ENCODE measurements at places on chromosomes 4 and X.
A peak's percentile ranks its signal among the peaks of the same experiment; 100 is the strongest.

DNA sequence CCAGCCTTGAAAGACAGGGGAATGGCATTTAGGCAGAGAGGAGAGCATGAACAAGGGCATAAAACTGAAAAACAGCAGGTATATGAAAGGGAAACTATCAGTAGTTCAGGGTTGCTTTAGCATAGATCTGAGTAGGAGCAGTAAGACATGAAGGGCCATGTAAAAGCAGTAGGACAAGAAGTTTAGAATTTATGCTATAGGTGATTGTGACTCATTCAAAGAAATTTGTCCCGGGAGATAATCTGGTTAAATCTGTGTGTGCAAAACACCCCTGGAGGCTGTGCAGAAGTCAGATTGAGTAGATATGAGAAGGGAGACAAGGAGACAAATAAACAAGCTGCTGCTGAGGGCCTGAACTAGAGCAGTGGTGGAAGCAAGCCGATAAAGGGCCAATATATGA, 109.1 kb upstream of the BMP3 start:
- DNase-seq: no peak

DNA sequence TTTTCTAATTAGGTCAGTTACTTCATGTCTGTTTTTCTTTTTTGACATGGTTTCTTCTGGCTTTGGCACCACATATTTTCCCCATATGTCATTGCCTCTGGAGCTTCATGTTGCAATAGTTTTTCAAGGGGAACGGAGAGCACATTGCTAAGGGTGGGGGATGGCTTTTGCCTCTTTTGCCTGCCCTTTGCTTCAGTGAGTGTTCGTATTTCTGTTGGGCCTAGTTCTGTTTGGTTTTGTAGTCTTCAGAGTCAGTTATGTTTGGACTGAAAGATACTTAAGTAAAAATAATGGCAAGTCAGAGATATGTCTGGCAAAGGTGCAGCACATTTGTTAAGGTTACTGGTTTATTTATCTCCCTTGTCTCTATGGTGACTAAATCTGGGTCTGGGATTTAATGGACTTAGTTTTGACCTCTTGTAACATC, 29.1 kb downstream of the FHL1 start:
- no peak for DNase-seq

- DNase-seq: no peak
Measured at GRCh38 chr4:69668680-69669079, 15.6 kb upstream of the UGT2A1 start.

DNA sequence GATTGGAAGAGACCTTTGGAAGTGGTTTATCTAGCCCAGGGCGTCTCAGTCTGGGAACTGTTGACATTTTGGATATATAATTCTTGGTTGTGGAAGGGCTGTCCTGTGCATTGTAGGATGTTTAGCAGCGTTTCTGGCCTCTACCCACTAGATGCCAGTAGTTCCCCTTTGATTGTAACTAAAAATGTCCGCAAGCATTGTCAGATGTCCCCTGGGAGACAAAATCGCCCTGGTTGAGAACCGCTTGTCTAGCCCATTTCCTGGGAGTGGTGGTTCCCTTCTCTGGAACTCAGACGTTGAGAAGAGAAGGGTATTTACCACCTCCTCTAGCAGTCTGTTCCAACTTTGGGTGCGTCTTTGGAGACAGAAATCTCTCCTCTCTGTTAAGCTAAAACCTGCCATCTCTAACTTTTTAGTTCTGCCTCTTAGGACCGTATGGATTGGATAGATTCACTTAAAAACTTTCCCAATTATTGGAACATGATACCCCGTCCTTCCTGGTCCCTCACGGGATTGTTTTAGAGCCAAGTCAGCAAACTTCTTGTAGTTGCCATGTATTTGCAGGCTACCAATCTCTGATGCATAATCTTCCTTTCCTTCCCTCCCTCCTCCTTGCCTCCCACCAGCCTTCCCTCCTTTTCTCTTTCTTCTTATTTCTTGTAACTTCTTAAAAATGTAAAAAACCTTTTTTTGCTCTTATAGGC, 13.9 kb downstream of the TMEM165 start:
- no peak for DNase-seq

DNA sequence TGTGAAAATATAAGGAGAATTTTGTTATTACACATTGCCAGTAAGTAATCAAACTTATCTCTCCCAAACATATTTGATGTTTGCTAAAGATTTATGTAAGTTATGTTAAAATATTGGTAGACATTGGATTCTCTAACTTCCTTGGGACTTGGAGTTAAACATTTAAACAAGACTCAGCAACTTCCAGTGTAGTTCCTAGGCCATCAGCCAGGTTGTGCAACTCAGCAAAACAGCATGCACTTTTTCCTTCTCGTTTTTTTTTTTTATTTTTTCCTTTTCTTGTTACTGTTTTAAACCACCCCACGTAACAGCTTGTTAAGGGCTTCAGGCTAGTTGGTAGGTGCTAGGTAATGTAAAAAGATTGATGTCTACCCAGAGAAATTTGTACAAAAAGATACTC, 510.4 kb downstream of the ANKRD50 start:
- no peak for DNase-seq

- no peak for DNase-seq
Measured at GRCh38 chr4:98641906-98642668, 16.3 kb downstream of the TSPAN5 start.

GRCh38 chr4:148118179-148118578, 324.0 kb downstream of the NR3C2 start:
- no peak for DNase-seq

GRCh38 chrX:47649271-47649670, 1.1 kb downstream of the ELK1 start:
- DNase-seq: no peak

GRCh38 chr4:176303938-176304337, 15.8 kb upstream of the SPCS3 start:
- no peak for DNase-seq

GRCh38 chrX:18887825-18888212, 96.1 kb downstream of the PHKA2 start:
- no peak for DNase-seq

DNA sequence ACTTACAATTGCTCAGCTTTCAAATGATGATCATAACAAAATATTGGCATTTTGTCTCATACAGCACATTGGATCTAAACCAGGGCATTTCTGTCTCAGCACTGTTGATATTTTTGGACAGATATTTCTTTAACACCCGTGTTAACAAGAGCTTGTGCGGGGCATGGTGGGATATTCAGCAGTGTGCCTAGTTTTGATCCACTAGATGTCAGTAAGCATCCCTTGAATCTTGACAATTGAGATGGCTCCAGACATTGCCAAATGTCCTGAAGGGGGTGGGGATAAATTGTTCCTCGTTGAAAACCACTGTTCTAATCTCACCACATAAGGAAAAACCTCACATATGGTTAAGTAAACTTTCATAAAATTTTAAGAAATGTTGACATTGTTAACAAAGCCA, 806.3 kb downstream of the STIM2 start:
- DNase-seq: peak; percentile 61

DNA sequence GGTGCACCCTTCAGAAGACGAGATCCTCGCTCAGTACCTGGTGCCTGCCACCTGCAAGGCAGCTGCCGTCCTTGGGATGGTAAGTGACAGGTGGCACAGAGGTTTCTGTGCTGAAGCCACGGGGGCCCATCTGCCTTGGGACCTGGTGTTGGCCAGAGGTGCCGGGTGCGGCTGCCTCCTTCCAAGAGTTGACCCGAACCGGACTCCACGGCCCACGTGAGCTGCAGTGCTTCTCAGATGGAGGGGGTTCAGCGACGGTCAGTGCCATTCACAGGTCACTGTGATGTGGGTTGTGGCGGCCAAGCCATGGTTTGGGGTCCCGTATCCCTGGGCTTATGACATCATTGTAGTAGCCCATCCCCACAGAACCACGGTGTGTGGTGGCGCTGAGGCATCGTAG, 19.0 kb upstream of the MSANTD1 start:
- no peak for DNase-seq

- DNase-seq: no peak
Measured at GRCh38 chr4:187276736-187277408, 553.2 kb upstream of the FAT1 start.

DNA sequence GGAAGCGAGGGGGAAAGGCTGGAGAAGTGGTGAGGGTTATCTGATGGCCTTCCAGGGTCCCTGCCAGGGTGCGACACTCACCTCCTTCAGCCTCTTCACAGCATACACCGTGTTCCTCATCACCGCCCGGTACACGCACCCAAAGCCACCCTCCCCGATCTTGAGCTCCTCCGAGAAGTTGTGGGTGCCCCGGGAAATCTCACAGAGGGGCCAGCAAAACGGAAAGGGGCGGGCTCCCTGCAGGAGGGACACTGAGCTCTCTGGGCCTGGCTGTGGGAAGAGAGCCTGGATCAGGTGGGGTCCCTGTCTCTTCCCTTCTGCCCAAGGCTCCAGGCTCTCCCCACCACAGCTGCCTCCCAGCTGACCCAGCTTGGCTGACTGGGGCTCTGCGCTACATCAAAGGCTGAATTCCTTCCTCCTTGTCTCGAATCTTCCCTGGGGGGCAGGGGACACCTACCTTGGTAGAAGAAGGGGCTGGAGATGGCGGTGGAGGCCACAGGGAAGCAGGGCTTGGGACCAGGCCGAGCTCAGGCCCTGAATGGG, 1.1 kb downstream of the IRAK1 start:
- no peak for DNase-seq

GRCh38 chr4:43682551-43682950, 766.1 kb downstream of the KCTD8 start:
- DNase-seq: no peak

GRCh38 chr4:133147921-133148689, 989 bp upstream of the PCDH10 start:
- no peak for DNase-seq

DNA sequence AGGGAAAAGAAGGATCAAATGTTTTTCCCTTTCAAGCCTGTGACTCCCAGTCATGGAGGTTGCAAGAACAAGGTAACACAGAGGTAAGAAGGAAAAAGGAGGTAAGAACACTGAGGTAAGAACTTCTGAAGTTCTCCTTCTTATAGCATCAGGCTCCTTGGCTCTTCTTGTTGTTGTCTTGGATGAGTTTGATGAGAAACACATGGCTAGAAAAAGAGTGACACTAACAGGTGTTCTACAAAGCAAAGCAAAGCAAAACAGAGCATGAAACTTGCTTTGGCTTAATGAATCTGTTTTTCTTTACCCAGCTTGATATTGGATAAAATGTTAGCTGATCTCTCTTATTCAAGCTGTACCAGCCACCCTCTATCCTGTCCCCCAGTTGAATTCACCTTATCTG, 231.2 kb upstream of the F9 start:
- no peak for DNase-seq

All from HCT116 (cell line).